Hematopoietic multipotent progenitor cell treated with erythropoietin and hydrocortisone succinate and interleukin-3 and kit ligand, for 6 days (in vitro differentiated cells): ENCODE measurements at places on chromosomes 12 and 14.

DNA sequence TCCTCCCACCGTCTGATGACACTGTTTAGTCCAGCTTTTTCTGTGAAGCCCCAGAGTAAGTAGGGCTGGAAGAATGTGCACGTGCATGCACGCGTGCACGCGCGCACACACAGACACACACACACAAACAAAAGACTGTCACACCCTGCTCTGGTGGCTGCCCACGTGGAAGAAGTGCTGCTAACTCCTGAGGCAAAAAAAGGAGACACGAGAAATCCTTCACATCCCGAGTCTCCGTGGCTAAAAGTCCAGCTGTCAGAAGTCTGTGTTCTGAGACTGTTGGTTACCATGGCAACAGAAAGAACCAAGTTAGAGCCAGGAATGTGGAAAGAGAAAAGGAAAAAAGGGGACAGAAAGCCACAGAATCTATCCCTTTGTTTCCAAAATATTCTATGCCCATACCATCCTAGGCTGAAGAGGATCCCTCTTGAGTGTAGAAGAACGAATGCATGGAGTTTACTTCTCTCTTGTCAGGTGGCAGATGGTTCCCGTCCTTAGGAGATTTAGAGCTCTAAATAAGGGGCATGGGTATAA lies 1.6 kb upstream of the C12orf71 start:
- no peak for DNase-seq

- DNase-seq = peak; percentile 59
These were observed 5.8 kb downstream of the PHB2 start for GRCh38 chr12:6964605-6965025.

GRCh38 chr12:109993091-109993490 lies 3.1 kb downstream of the GIT2 start:
- DNase-seq = no peak

DNA sequence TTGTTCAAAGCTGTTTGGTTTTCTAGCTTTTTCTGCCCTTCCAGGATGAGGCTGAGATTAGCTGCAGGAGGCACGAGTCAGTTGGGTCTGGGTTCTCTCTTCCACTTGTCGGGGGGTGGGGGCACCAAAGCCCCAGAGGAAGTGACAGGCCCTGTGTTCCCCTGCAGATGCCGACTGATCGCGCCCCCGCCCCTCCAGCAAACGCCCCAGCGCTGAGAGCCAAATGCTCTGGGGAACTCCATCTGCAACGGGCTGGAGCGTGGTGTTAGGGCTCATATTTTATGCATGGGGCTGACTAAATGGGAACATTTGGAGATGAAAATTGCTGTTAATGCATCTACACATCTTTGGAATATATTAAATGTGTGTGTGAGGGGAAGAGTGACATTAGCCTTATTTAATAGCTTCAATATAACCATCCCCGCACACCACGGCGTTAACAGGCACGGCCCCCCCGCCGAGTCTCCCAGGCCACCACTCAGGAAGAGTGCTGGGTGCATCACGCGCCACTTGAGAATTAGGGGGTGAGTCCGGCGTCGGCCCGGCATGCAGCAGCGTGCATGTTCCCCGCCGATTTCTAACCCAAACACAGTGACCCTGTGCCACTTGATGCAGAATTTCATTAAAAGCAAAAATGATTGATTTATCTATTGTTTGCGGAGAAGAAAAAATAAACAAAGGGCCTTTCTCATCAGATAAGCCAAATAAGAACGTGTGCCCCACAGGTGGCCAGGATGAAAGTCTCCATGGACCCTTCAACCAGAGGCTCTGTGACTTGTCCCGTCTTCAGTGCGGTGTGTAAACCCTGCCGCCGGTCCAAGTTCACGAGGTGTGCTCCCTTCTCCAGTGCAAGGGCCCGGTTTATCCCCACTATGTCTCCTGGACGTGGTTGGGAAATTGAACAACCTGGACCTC lies 165.0 kb upstream of the RTL1 start:
- DNase-seq = no peak

- DNase-seq = peak; percentile 49
These were observed 5.2 kb upstream of the RIMKLB start for GRCh38 chr12:8692573-8692972.

- DNase-seq = no peak
These were observed 228.4 kb upstream of the OTX2 start for GRCh38 chr14:57038689-57039088.

DNA sequence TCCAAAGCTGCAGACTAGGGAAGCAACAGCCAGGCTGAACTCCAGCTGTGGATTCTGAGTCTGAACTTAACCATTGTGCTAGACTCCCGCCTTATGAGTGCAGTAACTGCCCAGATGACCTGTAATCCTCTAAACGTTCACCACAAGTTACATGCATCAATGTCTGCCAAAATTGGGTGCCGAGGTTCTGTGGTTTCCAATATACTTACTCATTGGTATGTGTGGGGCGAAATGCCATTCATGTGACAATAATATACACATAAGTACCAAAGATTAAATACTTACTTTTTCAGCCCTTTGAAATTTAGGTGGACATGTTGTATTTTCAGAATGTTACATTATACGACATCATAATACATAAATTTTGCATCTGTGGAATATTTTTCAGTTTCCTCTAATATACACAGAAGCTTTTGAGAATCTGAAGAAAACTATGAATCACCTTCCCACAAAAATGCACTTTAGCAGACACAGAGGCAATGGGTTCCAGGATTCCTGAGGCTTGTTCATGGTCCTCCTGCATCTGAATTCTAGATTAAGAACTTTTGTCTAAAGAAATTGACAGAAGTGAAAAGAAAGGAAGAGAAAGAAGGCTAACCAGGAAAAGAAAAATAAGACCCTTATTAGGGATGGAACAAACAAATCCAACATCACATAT lies 31.7 kb downstream of the GRIP1 start:
- DNase-seq = no peak

GRCh38 chr14:100586403-100587085 lies 673 bp downstream of the BEGAIN start:
- peak; percentile 20 for DNase-seq

- DNase-seq = no peak
These were observed 118.6 kb downstream of the APAF1 start for GRCh38 chr12:98763656-98764055.

GRCh38 chr14:77498120-77498979 lies at the start of gene ISM2:
TSS of gene ISM2 (minus strand) at chr14:77498816. CDS start at chr14:77498793, 23 bp downstream.
- peak; percentile 61 for DNase-seq

DNA sequence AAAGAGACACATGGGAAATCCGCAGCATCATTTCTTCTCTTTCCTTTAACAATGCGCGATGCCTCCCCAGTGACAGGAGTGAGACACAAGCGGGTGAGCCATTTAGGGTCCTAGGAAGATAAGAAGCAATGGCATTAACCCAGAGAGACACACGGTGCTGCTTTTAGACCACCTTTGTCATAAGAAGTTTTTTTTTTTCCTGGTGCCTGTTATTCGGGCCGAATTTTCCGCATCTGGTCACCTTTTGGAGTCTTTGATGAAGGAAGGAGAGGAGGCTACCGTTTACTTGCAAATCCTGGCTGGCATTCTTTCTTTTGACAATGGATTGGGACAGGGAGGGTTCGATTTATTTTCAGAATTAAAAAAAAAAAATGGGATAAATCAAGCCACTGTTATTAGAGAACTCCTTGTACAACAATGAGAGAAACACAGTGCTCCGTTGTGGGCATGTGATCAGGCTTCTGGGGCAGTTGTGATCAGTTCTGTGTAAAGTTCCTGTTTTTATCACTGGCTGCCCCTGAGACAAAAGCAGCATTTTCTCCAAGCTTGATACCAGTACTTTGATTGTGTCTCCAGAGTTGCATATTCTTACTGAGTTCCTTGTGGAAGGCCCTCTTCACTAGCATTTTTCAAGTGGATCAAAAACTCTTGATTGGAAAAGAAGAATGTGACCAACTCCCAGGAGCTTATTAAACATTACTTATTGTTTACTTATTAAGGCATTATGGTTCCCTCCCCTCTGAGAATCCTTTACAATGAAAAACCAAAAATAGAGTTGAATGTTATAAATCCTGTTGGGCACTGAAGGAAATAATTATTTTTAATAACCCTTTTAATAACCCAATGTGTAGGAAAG lies 1.1 kb downstream of the DIP2B start:
- DNase-seq = peak; percentile 75

DNA sequence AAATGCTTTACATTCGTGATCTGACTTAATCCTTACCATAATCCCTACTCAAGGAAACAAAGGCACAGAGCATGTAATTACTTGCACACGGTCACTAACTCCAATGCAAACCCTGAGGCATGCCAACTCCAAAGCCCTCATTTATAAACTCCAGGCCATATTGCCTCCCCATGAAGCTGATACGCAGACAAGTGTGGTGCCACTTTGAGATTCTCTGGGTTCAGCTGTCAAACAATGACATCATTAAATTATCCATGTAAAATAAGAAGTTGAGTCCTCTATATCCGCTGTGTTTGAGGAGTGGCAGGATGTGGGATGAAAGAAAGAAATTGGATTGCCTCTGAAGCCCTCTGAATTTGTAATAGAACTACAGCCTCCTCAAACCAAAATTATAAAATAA lies 62.8 kb downstream of the ANO4 start:
- DNase-seq = no peak

- peak; percentile 70 for DNase-seq
These were observed 19.9 kb downstream of the EIF2B2 start for GRCh38 chr14:75022655-75023054.

- no peak for DNase-seq
These were observed 56.6 kb upstream of the CRACR2A start for GRCh38 chr12:3809357-3810015.

GRCh38 chr14:58401587-58401986 lies 5.9 kb downstream of the TOMM20L start:
- peak; percentile 24 for DNase-seq

DNA sequence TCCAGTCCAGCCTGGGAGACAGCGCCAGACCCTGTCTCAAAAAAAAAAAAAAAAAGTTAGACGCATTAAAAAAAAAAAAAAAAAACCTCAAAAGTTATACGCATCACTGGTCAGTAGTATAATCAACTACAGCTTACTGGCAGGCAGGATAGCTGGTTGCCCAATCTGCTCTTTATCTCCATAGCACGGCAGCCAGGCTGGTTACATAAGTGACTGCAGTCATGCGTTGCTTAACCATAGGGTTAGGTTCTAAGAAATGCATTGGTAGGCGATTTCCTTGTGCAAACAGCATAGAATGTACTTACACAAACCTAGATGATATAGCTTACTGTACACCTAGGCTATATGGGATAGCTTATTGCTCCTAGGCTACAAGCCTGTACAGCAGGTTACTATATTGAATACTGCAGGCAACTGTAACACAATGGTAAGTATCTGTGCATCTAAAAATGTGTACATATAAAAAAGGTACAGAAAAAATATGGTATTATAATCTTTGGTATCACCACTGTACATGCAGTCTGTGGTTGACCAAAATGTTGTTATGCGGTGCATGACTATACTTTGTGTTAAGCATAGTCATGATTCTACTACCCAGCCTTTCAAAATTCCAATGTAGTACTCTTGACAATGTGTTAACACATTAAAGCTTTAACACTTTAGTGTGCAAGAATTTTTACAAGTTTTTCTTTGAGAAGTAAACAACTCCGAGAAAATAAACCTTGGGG lies 8.1 kb downstream of the L2HGDH start:
- peak; percentile 98 for DNase-seq

GRCh38 chr14:92938235-92938875 lies 15.4 kb downstream of the CHGA start:
- no peak for DNase-seq

- peak; percentile 42 for DNase-seq
These were observed 21.8 kb upstream of the RNU6-8 start for GRCh38 chr14:32224737-32225377.

DNA sequence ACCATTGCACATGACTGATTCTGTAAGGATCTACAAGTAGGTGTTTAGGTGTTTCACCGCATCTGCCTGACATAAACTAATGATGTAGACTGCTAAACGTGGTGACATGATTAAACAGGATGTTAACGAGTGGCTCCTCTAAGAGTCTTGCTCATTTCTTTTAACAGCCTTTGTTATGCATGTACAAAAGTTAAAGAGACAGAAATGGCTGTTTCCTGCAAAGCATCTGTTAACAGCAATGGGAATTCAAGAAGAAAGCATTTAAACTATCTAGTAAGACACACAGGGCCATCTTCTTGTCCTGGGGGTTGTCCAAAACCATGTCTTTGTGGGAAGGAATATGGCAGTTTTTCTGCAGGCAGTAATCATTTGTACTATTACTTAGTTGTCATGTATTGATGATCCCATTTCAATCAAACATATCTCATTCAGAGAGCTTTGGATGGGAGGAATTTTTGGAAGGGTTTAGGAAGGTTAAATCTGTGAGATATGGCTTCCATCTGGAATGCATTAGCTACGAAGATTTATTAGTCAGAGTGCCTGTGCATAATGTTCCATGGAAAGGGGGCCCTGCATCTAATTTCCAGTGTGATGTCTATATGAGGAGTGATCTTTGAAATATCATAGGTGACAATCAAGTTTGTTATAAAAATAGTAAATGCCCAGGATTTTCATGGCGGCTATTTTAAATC lies 495.1 kb downstream of the EGLN3 start:
- no peak for DNase-seq

DNA sequence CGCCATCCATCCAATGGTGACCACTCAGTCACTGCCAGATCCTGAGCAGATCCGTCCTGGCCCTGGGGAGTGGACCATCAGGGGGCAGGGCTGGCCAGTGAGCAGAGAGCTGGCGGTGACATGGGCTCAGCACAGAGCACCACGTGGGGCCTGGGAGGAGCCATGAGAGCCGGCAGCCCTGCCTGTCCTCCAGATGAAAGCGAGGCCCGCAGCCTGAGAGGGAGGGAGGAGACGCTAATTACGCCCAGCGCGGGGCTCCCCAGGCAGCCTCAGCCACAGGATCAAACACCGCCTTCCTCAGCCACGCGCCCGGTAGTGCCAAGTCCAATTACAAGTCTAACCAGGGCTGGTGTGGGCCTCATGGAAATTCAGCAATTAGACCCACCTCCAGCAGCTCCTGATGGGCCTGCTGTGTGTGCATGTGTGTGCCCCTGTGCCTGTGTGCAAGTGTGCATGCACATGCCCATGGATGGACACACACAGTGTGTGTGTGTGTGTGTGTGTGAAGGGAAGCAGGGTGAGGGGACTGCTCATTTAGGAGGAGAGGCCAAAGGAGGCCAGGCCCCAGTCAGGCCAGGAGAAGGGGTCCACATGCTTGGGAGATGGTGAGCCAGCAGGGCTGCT lies 68.0 kb downstream of the KIF26A start:
- DNase-seq = peak; percentile 13

GRCh38 chr12:105562199-105562971 lies 231.9 kb downstream of the C12orf75 start:
- no peak for DNase-seq

- no peak for DNase-seq
These were observed 681.4 kb upstream of the FBXO33 start for GRCh38 chr14:40113671-40114070.

GRCh38 chr14:22597265-22597664 lies 835 bp upstream of the ABHD4 start:
- peak; percentile 37 for DNase-seq

GRCh38 chr12:79782172-79782900 lies 91.6 kb upstream of the PAWR start:
- peak; percentile 6 for DNase-seq
